IMR-90 (cell line): ENCODE measurements at places on chromosomes 3 and 15.

- DNase-seq = no peak
Measured at GRCh38 chr3:45673273-45673672, 15.9 kb upstream of the SACM1L start.

- DNase-seq = peak; percentile 73
Measured at GRCh38 chr15:92921215-92922131, 21.3 kb downstream of the CHD2 start.

DNA sequence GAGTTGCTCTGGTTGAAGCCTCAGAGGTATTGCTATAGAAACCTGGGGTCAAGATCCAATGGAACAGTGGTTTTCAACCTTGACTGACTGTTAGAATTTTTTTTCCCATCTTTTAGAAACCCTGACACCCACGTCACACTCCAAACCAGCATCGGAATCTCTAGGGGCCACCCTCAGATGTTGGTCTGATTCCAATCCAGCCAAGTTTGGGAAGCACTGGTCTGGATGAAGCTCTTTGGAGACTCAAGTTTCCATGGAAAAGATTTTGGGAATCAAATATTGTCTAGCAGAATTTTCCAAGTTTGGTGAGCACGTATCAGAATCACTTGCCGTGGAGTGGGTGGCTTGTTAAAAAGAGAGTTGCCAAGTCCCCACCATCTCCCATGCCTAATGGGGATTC lies 103.8 kb downstream of the THSD4 start:
- DNase-seq = no peak

- no peak for DNase-seq
Measured at GRCh38 chr15:60363087-60363549, 34.7 kb downstream of the ANXA2 start.

DNA sequence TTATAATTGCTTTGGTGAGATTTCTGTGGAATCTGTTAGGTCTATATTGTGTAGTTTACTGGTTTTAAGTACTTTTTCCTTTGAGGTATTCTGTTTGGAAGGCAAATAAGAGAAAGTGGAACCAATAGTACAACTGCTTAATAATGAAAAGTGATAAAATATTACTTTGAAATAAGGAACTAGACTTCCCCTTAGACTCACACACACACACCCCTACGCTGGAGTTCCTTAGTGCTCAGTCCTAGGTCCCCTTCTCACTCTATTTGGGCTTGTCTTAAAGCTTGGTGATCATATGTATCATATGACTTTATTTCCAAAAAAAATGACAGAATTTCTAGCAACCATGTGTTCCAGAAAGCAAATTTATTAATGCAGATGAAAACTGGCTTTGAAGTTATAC lies 494.0 kb upstream of the TGFBR2 start:
- DNase-seq = no peak

- DNase-seq = no peak
Measured at GRCh38 chr15:69587723-69588426, 135.3 kb downstream of the RPLP1 start.

- DNase-seq = no peak
Measured at GRCh38 chr3:27485866-27486265, 1.7 kb upstream of the SLC4A7 start.
